DMS153 (cell line): ENCODE measurements at places on chromosomes 3 and 15.
A peak's percentile ranks its signal among the peaks of the same experiment; 100 is the strongest.

DNA sequence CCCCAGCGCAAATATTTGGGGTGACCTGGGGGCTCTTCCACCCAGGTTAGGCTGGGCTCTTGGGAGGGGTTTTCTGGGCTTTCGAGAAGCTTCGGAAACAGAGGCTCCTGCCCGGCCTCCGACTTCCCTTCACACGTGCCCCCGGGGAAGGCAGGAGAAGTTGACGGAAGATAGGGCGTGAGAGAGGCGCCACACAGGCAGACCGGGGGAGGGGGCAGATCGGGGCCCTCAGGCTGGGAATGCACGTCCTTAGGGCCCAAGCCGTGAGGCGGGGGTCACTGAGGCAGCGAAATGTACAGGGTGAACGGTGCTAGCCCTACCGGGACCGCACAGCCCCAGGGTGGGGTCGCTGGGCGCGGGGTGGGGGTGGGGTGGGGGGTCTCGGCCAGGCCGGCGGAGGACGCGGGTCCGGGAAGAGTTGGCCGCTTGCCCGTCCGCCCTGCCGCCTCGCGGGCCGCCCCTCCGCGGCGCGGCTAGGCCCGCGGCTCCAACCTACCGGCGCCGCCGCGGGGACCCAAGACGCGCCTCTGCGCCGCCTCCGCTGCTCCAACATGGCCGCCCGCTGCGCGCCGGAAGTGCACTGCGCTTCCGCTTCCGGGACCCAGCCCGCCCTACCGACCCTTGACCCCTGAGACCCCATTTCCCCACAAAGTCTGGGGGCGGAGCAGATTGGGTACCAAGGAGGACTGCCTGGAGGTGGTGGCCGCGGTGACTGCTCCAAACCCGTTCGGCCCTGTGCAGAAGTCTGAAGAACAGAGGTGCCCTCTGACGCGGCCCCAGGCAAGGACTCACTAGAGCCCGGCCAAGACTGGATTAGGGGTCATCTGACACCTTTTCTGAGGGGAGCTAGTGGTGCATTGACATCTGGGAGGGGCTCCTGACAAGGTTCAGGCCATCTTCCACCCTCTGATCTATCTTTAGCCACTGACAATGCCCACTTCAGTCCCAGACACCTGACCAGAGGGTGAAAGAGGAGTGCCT, at the start of gene CCDC71:
Gene CCDC71 (minus strand): TSS at position 561 of the 981 bp plus-strand sequence. CDS start 2,123 bp downstream, outside the sequence.
- DNase-seq: peak; percentile 34

DNA sequence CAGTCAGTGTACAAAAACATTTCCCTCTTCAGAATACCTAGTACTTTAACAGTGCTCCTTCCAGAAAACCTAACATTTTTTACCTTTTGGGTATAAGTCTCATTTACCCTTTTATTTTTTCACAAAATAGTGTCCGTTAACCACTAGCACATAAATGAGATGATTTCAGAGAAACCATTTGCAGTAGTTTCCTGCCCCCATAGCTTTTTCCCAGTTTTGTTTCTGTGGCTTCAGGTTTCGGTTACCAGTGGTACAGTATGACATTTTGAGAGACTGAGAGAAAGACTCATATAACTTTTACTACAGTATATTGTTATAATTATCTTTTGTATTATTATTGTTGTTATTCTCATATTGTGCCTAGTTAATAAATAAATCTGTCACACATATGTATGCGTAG, 6.2 kb upstream of the RBMS3 start:
- no peak for DNase-seq

- DNase-seq: no peak
These were observed 44.5 kb downstream of the SNAPC5 start for GRCh38 chr15:66452971-66453580.

DNA sequence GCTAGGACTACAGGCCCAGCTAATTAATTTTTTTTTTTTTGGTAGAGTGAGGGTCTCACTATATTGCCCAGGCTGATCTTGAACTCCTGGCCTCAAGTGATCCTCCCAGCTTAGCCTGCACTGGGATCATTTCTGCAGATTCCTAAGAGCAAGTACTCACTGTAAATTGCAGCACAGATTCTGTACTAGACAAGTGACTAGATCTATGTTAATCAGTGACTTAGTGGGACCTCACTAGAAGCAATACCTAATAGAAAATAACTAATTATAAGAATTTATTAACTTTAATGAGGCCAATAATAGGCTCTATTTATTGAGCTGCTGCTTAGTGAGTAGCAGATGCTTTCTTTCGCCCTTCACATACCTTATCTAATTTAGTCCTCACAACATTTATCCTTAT, 10.6 kb upstream of the UTS2B start:
- no peak for DNase-seq

DNA sequence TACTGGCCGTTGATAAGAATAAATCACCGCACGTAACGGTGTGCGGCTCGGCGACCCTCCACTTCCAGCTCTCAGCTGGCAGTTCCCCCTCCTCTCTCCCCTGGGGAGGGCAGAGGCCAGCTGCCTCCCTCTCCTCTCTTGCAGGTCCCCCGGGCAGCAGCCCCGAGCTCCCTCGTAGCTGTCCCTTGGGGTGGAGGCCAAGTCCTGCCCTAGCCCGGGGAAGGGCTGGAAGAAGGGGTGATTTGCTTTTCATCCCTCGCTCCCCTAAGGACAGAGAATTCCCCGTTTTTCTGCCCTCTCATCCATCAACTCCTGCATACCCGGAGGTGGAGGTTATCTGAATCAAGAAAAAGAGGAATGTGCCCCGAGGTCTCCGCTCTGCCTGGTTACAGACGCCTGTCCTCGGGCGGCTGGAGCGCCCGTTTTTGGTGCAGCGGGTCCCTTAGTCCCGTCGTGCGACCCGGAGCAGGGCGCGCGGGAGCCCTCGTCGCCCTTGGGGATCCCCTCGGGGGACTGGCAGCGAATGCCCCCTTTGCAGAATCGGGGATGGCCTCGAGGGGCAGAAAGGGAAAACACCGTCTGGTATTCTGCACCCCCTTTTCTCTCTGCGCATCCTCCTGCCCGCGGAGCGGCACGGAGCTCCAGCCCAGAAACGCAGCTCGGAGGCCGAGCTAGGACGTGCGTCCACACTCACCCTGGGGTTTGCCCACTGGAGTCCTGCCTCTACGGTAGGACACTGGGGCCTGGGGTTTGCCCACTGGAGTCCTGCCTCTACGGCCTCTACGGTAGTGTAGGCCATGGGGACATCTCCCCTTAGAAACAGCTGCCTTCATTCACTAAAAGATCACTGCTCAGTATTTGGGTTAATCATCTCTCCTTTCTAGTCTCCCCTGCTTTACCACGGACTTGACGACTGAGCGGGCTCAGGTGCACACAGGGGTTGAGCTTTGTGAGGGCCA, 2.2 kb downstream of the PTPRG start:
- no peak for DNase-seq

GRCh38 chr3:128378631-128379347, 87.9 kb downstream of the DNAJB8 start:
- DNase-seq: no peak

- DNase-seq: no peak
These were observed 33.3 kb downstream of the SLC41A3 start for GRCh38 chr3:126050626-126051025.

- no peak for DNase-seq
These were observed 289.3 kb downstream of the EPHB1 start for GRCh38 chr3:135084405-135084804.
